ENCODE measurements at places on chromosomes 16 and 17.

- no peak for DNase-seq
Measured at GRCh38 chr17:13393841-13394710, 207.7 kb downstream of the HS3ST3A1 start.

DNA sequence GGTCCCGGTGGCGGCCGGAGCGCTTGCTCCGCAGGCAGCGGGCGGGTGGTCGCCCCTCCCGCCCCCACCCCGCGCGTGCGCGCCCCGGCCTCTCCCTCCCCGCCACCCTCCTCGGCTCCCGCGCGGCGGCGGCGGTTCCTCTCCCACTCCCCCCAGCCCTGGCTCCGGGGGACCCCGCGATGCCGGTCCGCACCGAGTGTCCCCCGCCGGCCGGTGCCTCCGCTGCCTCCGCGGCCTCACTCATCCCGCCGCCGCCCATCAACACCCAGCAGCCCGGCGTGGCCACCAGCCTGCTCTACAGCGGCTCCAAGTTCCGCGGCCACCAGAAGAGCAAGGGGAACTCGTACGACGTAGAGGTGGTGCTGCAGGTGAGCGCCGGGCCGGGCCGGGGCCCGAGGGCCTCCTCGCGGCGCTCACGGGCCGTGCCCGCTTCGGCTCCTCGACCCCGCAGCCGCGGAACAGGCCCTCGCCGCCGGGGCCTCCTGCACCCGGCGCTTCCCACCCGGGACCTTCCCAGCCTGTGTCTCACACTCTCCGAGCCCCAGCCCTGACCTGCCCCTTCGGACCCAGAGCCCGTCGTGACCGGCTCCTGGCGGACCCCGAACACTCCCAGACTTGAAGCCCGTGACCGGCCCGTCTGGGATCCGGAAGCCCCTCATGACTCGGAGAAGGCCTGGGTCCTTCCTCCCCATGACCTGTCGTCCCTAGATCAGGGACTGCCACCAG is 490 bp downstream of the GID4 start:
- DNase-seq: peak; percentile 37

DNA sequence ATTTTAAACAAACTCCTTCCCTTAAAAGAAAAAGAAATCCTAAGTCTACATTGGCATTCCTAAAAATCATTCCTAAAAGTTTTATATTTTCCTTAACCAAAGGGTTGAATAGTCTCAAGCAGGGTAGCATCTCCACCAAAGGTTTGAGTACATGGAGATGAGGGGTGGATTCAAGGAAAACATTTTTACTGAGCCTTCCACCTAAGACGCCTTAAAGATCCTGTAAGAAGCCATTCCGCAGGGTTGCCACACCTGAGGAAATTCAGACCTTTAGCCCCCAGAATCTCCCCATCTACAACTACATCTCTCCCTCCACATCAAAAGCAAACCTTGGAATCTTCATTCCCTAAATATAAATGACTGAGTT is 7.7 kb upstream of the AKTIP start:
- DNase-seq: no peak

DNA sequence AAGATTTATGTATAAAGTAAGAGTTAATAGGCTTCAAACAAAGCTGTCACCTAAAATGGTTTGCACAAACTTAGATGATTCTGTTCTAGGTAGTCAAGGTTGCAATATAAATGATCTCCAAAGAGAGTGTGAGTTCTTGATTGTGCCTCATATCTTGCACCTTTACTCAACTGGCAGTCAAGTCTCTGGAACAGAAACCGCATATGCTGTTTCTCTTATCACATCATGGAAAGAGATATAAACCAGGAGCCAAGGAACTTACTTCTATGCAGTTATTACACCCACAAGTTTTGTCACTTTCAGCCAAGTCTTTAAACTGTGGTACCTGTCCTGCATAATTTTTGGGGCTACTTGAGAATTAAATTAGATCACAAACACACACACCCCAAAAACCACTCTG is 5.2 kb downstream of the SSH2 start:
- DNase-seq: no peak

GRCh38 chr16:56389554-56389953 is 35.8 kb downstream of the AMFR start:
- no peak for DNase-seq

GRCh38 chr17:47982645-47983390 is 11.9 kb downstream of the CDK5RAP3 start:
- DNase-seq: no peak

All from CD4-positive, alpha-beta T cell treated with Interleukin-1 beta for 1 hour (primary cell).